ENCODE measurements at places on chromosomes 1 and 21.
A peak's percentile ranks its signal among the peaks of the same experiment; 100 is the strongest.

DNA sequence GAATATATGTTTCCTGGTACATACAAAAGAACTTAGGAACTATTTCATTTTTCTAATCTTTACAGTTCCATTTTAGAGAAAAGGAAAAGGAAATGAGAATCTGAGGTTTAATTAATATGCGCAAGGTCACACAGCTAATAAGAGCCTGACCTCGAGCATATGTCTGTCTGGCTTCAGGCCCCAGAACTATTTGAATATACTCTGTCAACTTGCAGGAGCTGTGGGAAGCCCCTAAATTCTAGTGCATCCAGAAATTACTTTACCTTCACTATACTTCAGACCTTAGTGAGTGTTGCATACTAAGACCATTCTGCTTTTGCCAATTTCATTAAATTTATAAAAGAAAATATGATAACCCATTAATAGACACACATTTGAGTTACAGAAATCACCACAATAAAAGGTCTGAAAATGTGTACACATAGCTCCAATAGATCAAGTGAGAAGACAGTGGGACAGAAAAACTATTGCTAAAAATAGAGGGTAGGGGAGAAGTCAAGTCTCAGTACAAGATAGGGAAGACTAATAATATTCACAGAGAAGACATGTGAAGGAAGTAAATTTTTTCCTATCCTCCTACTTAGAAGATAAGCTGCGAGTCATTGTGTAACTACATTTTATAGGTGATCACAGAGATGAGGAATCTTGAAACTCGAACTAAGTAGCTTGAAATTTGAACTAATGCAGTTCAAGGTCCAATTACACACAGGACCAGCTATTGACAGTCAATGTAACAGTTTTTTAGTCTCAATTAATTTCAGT lies 3.8 kb downstream of the RGS13 start:
- no peak for DNase-seq

GRCh38 chr1:206693592-206693991 lies 8.9 kb downstream of the MAPKAPK2 start:
- no peak for DNase-seq

GRCh38 chr1:205095422-205095821 lies 11.2 kb upstream of the TMEM81 start:
- DNase-seq: no peak

GRCh38 chr21:37799211-37800056 lies 116.8 kb downstream of the KCNJ6 start:
- DNase-seq: no peak

GRCh38 chr1:160722726-160723125 lies 11.1 kb upstream of the CD48 start:
- DNase-seq: no peak

GRCh38 chr1:64403331-64403730 lies 66.6 kb upstream of the CACHD1 start:
- DNase-seq: no peak

DNA sequence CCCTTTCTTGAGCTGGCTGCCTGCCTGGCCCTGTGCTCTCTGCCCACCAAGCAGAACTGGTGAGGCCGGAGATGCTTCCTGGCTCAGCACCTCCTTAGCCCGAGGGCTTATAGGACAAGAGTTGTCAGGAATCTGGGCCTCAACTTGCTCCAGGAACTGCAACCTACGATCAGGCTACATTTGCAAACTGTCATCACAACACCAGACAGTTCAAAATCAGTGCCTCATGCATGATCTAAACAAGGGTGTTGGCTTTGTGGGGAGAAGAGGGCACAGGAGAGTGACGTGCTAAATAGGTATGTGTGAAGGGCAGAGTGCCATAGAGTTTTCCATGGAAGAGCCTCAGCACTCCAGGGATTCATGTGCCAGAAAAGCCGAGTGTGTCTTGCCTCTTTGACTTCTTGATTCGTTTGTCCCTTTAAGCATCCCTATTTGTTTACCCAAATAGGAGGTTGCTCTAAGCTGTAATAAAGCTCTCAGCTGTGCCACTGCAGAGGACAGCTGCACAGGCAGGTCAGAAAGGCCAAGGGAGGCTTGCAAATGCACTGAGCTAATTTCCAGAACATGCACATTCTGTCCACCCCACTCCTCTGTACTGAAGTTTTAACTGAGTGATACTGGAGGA lies 30.2 kb upstream of the NEK2 start:
- no peak for DNase-seq

DNA sequence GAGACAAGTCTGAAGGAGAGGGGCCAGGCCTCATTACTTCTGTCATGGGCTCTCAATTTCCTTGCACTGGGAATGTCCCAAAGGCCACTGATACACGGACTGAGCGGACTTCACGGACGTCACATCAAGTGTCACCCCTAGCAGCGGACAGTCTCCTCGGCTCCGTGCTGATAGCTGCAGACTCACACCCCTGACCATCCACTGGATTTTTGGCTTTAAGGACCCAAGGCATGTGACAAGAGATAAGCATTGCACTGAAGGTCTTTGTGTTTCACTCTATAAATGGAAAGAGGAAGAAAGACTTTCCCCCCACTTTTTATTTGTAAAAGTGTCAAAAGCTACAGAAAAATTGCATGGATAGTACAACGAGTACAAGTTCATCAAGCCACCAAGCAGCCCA lies 200.4 kb upstream of the FGGY start:
- peak; percentile 28 for DNase-seq

GRCh38 chr1:115847787-115848186 lies 6.9 kb upstream of the NHLH2 start:
- no peak for DNase-seq

- no peak for DNase-seq
These were observed 31.7 kb upstream of the AGO1 start for GRCh38 chr1:35851132-35851869.

- no peak for DNase-seq
These were observed 61.8 kb downstream of the RGS13 start for GRCh38 chr1:192697771-192698170.

GRCh38 chr1:7589774-7590425 lies 181.2 kb upstream of the VAMP3 start:
- DNase-seq: no peak

- DNase-seq: no peak
These were observed 22.3 kb downstream of the THEM4 start for GRCh38 chr1:151887028-151887427.

GRCh38 chr1:113856401-113856790 lies 15.1 kb downstream of the PTPN22 start:
- DNase-seq: no peak

GRCh38 chr1:44821240-44821715 lies 13.0 kb downstream of the BTBD19 start:
- no peak for DNase-seq

GRCh38 chr1:170010443-170010842 lies 64.1 kb downstream of the KIFAP3 start:
- peak; percentile 49 for DNase-seq

DNA sequence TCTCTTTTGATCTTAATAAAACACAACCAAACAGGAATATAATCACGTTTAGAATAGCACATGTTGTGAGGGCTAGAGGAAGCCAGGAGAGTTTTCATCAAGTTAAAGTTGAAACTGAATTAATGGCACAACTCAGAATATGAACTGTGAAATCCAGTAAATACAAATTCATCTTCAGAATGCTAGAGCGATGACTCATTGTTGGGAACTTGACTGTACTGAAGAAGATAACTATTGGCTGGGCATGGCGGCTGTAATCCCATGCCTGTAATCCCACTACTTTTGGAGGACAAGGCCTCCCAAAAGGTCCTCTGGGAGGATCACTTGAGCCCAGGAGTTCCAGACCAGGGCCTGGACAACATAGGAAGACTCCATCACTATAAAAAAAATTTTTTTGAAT lies 8.8 kb downstream of the SYF2 start:
- no peak for DNase-seq

- no peak for DNase-seq
These were observed 25.6 kb upstream of the PLA2G2E start for GRCh38 chr1:19949016-19949415.

- peak; percentile 58 for DNase-seq
These were observed 3.8 kb downstream of the RNF186 start for GRCh38 chr1:19811206-19811851.

GRCh38 chr21:43188592-43189210 lies 19.9 kb downstream of the CRYAA start:
- no peak for DNase-seq

- DNase-seq: peak; percentile 59
These were observed 380.5 kb upstream of the CAMK1G start for GRCh38 chr1:209202830-209203532.

GRCh38 chr1:71438626-71439025 lies 357.8 kb upstream of the ZRANB2 start:
- DNase-seq: no peak

DNA sequence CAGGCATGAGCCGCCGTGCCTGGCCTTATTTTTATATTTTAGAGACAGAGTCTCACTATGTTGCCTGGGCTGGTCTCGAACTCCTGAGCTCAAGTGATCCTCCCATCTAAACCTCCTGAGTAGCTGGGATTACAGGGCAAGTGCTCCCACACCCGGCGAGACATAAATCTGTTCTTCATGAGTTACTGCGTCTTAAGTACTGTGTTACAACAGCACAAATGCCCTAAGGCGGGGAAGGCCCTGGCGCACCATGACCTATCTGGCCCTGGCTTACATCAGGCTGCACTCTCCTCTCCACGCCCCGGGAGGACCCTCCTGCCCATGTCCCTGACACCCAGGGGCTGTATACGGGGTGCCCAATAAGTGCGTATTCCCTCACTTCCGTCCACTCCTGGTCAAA lies 4.3 kb downstream of the GPR153 start:
- no peak for DNase-seq

DNA sequence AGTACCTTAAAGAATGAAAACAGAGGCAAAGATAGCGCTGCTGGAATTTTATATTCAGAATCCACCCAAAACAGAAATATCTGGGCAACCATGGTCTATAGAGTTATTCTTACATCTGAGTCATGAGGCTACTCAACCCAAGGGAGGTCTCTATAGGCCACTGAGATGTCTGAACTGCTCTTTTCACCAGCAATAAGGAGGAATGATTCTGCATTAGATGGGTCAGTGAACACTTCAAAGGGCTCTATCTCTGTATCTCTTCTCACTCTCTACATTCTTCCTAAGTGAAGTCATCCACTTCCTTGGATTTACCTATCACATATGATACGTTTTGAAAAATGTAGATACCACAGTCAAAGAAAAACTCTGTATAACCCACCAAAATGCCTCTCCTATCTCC lies 90.2 kb upstream of the NGF start:
- no peak for DNase-seq

- DNase-seq: no peak
These were observed 226.6 kb downstream of the RERE start for GRCh38 chr1:8590721-8591351.

GRCh38 chr1:40383488-40384412 lies 10.2 kb downstream of the SMAP2 start:
- peak; percentile 55 for DNase-seq

DNA sequence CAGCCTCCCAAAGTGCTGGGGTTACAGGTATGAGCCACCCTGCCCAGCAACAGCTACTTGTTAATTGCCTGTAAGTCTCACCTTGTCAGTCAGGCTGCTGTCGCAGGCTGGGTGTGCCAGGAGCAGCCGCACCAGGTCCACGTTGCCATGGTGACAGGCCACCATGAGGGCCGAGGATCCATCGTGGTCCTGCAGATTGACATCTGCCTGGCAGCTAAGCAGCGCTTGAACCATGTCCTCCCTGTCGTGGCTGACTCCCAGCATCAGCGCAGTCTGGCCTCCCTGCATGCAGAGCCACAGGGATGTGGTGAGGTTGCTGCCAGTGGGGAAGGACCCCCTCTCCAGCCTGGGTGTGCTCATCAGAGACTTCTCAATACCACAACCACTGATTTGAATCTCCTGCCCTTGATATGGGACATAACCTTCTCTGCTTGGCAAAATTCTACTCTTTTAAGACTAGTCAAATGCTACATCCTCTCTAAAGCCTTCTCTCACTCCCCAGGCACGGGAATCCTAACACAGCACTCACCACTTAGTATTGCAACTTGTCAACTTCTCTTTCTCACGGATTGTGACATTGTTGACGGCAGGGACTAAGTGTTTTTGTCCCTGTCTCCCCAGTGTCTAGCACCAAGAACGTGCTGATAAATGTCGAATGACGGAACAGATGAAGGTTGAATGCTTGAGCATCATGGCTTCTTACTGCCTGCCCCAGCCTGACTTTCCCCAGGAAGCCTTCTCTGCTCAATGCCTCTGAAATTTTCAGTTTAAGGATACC lies 52.9 kb downstream of the L1TD1 start:
- DNase-seq: no peak

DNA sequence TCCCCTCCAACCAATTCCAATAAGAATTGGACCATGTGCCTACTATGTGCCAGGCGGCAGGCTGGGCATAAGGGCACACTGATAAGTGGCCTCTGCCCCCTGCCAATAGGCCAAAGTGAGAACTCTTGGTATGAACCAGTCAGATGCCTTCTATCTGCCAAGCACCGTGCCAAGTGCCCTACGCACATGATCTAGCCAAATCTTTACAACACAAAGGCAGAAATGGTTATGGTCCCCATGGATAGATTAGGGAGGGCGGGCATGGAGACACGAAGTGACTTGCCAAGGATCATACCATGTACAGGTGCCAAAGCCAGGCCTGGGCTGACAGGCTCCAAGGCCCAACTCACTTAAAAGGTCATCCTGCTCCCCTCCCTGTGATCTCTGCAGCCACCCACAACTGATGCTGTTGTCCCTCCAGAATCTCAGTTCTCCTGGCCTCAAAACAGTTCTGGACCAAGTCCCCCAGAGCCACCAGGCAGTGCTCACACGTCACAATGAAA lies 32.1 kb downstream of the CASZ1 start:
- no peak for DNase-seq

DNA sequence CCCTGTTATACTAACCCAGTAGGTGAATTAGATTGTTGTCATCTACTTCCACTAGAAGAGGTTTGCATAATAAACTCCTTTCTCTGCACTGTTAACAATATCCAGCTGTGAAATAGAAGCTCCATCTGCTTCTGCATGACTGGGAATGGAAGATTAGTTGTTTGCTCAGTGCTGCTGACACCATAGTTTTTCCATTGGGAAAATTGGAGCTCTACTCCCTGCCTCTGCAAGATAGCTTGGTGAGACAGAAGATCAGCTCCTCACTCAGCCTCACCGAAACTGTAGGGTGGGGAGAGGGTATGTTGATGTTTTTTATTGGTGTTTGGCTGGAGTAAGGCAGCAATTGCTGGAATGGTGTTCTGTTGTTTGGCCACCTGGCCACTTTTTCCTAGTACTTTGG lies 331.6 kb upstream of the ADAMTS5 start:
- no peak for DNase-seq

- no peak for DNase-seq
These were observed 37.9 kb downstream of the WDR3 start for GRCh38 chr1:117967477-117967876.

All from suppressor macrophage treated with lipopolysaccharide for 4 hours (primary cell).